Urothelium cell line (cell line): ENCODE measurements at places on chromosomes 5 and 9.

DNA sequence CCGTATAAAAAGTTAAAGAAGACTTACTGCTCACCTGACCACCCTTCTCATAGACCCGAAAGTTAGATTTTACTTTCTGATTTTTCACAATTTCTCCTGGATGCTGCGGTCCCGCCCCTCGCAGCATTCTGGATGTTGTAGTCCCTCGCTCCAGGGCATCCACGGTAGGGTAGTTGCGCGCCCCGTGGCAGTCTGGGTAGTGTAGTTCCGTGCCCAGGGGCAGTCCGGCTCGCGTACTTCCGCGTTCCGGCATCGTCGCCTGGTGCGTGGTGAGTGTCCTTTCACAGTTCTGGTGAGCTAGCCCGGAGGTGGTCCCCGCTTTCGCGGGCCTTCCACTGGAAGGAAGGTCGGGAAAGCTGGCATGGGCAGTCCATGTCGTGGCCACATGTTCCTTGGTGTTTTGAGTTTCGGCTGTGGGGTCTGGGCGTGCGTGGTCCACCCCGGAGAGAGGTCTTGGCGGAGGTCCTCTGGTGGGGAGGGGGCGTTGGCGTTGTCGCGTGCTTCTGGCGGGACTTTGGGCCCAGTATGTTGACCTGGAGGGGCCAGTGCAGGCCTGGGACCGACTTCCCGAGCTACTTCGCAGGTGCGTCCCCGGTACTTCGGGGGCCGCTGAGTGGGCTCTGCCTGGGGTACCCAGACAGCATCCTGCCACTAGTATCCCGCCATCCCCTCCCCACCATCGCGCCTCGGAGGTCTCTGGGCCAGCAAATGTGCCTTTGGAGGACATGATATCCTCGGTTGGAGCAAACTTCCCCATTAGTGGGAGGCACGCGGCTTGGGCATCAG, at the start of gene ZNF169:
Gene ZNF169 (plus strand): TSS at position 222 of the 786 bp plus-strand sequence. CDS start 19,515 bp downstream, outside the sequence.
- peak; percentile 96 for DNase-seq

GRCh38 chr5:32018476-32019436, 155.4 kb downstream of the GOLPH3 start:
- no peak for DNase-seq

DNA sequence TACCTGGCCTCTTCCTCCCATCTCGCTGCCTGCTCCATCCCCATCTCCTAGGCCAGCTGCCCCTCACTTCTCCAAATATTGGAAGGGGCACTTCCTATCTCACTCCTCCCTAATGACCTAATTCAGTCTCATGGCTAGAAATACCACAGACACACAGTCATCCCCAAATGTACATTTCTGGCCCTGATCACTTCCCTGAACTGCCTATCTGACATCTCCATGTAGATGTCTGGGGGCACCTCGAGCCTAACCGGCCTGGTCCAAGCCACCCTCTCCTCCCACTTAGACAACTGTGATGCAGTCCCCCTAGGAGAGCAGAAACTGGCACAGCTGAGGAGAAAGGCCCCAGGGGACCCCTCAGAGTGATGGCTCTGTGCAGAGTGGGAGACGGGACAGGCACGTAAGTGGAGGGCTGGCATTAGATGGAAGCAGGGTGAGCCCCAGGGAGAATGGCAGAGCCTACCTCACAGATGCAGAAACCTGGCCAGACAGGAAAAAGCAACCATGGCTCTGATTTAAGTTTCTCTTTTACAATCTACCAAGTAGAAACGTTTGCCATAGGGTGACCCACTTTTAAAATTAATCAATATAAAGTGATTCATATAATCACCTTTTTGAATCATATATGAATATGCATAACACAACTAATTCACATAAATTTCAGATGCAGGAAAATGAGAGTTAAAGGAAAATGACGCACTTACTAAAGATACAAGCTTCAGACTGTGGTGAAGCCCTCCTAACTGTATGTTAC, 22.1 kb downstream of the CAMSAP1 start:
- no peak for DNase-seq

DNA sequence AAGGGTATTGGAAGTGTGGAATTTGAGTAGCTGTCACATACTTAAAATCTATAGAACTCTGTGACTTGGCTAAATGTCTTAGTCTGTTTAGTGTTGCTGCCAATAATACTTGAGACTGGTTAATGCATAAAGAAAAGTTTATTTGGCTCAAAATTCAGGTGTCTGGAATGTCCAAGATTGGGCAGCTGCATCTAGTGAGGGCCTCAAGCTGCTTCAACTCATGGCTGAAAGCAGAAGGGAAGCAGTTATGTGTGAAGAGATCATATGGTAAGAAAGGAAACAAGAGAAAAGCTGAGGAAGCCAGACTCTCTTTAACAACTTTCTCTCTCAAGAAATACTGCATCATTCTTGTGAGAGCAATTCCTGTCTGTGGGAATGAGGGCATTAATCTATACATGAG, 1043.3 kb upstream of the CDH6 start:
- no peak for DNase-seq

GRCh38 chr9:105309531-105309931, 65.1 kb downstream of the SLC44A1 start:
- no peak for DNase-seq

GRCh38 chr5:129041196-129041881, 53.2 kb upstream of the ISOC1 start:
- DNase-seq, result no peak
